ENCODE measurements at places on chromosomes 4 and X. TPM values are rescaled to one million over a fixed set of nuclear protein-coding genes. Genes with fewer than 3 reads are reported as not detected.
A peak's percentile ranks its signal among the peaks of the same experiment; 100 is the strongest.

DNA sequence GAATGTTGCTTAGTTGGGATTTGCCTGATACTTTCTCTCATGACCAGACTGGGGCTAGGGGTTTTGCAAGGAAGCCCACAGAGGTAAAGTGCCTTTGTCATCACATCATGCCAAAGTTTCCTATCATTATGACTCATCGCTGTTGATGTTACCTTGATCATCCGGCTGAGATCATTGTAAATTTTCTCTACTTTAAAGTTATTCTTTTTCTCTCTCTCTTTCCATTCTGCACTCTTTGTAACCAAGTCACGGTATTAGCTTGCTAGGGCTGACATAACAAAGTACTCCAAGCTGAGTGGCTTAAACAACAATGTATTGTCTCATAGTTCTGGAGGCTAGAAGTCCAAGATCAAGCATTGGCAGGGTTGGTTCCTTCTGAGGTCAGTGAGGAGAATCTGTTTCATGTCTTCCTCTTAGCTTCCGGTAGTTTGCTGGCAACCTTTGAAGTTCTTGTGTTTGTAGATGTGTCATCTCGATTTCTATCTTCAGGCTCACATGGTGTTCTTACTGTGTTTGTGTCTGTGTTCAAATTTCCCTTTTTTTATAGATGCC, 113.0 kb downstream of the DTHD1 start:
- no peak for DNase-seq
- no peak overlapping the region for H3K27ac ChIP-seq
- no peak overlapping the region for H3K4me3 ChIP-seq
- H3K36me3 ChIP-seq, result no peaks in the 10 kb centered on the region

- no peaks in the 10 kb centered on the region for H3K36me3 ChIP-seq
- no peak for DNase-seq
- H3K4me3 ChIP-seq, result no peak overlapping the region
- H3K27me3 ChIP-seq, result no peaks in the 10 kb centered on the region
- H3K4me1 ChIP-seq, result no peaks in the 10 kb centered on the region
- no peak overlapping the region for H3K27ac ChIP-seq
Measured at GRCh38 chrX:109840585-109840984, 107.5 kb upstream of the ACSL4 start.

DNA sequence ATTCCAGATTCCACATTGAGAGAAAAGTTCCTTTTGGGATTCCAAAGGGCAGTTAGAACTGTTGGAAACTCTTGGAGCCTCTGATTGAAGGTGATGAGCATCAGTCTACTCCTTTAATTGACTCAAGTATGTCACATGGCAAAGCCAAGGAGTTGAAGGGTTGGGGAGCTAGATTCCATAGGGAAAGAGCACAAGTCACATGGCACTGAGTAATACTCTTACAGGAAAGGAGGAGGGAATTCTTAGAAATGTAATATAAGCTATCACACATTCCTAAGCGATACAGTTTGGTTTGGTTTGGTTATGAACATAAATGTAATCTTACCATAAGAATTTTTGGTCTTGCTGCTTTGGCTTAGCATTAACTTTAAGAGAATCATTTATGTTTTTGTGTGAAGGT, 15.7 kb downstream of the SPCS3 start:
- no peak overlapping the region for H3K27ac ChIP-seq
- H3K4me1 ChIP-seq, result 0 out of 2 replicates have a peak, but pooled peaks cover 3% of the 10 kb centered on the region
- no peak overlapping the region for H3K4me3 ChIP-seq
- H3K27me3 ChIP-seq, result no peaks in the 10 kb centered on the region
- H3K36me3 ChIP-seq, result no peaks in the 10 kb centered on the region

- H3K27ac ChIP-seq, result no peak overlapping the region
- no peaks in the 10 kb centered on the region for H3K4me1 ChIP-seq
- no peaks in the 10 kb centered on the region for H3K27me3 ChIP-seq
- H3K36me3 ChIP-seq, result no peaks in the 10 kb centered on the region
- H3K4me3 ChIP-seq, result no peak overlapping the region
Measured at GRCh38 chrX:123876844-123877243, 17.0 kb downstream of the XIAP start.

DNA sequence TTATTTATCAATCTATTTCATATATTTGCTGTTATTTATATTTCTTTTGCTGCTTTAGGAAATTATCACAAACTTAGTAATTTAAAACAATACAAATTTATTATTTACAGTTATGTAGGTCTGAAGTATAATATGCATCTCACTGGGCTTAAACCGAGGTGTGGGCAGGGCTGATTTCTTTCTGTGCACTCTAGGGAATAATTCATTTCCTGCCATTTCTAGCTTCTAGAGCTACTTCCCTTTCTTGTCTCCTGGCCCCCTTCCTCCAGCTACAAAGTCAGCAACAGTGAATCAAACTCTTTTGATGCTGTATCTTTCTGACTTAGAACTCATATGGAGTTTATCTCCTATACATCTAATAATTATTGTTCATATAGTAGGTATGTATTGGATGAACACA, 303.5 kb upstream of the ARSJ start:
- H3K4me3 ChIP-seq, result no peak overlapping the region
- no peak overlapping the region for H3K27ac ChIP-seq
- no peaks in the 10 kb centered on the region for H3K36me3 ChIP-seq

DNA sequence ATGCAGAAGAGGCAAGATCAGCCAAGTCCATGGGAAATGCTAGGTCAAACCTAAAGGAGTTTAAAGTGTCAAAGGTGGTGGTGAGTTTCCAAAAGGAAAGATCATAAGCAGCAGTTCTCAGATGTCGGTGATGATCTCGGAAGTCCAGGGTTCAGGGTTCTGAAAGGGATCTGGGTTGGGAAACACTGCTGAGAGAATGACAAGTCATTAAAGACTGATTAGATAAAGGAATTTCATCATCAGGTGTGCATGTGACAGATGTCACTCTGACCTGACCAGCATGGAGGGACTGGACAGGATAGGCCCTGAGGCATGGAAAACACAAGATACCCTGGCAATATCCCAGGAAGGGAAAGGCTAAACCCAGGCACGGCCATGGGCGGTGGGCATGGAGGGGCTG, 195.7 kb upstream of the TBL1X start:
- no peaks in the 10 kb centered on the region for H3K36me3 ChIP-seq
- no peaks in the 10 kb centered on the region for H3K4me1 ChIP-seq
- H3K4me3 ChIP-seq, result no peak overlapping the region
- DNase-seq, result no peak

- H3K4me1 ChIP-seq, result peaks cover 1% of the 10 kb centered on the region
- no peak for DNase-seq
- H3K4me3 ChIP-seq, result no peak overlapping the region
- no peaks in the 10 kb centered on the region for H3K27me3 ChIP-seq
Measured at GRCh38 chr4:15253349-15253748, 174.5 kb upstream of the C1QTNF7 start.

DNA sequence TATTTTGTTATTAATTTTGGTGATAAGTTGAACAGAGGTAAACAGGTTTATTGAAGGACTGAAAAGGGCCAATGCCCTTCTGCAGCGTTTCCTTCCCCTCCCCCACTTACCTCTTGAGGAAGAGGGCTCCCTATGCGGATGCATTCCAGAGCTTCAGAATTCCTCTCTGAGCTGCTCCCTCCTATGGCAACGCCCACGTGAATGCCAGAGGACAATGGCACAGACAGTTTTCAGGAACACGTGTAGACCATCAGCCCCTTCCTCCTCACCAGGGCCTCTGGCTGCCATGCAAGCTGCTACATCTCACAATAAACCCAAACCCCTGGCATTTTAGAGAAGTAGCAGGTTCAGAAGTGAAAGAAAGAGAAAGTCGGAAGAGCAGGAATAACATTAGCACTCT, 127.9 kb downstream of the CHRDL1 start:
- H3K36me3 ChIP-seq, result no peaks in the 10 kb centered on the region
- H3K27me3 ChIP-seq, result no peaks in the 10 kb centered on the region
- peak overlapping the region; percentile 67 for H3K27ac ChIP-seq
- H3K4me3 ChIP-seq, result no peak overlapping the region
- H3K4me1 ChIP-seq, result no peaks in the 10 kb centered on the region
- peak; percentile 53 for DNase-seq

- H3K4me1 ChIP-seq, result no peaks in the 10 kb centered on the region
- no peaks in the 10 kb centered on the region for H3K36me3 ChIP-seq
- H3K4me3 ChIP-seq, result no peak overlapping the region
- no peaks in the 10 kb centered on the region for H3K27me3 ChIP-seq
Measured at GRCh38 chr4:158750379-158750778, 18.4 kb upstream of the FNIP2 start.

DNA sequence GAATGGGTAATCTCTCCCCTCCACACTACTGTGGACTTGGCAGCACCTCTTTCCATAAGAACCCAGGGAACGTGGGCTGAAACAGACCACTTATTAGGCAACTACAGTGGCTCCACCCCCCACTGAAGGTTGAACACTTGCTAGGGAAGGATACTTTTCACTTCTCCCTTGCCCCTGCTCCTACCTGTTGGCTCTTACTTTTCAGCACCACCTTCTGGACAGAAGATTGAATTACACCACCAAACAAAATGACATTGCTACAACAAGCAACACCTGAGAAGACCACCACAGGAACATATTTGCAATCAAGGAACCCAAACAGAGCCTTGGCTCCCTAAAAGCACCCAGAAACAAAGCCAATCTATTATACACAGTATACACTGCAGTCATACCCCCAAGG, 132.1 kb upstream of the CXCL13 start:
- no peak overlapping the region for H3K27ac ChIP-seq
- H3K36me3 ChIP-seq, result no peaks in the 10 kb centered on the region
- no peak overlapping the region for H3K4me3 ChIP-seq

DNA sequence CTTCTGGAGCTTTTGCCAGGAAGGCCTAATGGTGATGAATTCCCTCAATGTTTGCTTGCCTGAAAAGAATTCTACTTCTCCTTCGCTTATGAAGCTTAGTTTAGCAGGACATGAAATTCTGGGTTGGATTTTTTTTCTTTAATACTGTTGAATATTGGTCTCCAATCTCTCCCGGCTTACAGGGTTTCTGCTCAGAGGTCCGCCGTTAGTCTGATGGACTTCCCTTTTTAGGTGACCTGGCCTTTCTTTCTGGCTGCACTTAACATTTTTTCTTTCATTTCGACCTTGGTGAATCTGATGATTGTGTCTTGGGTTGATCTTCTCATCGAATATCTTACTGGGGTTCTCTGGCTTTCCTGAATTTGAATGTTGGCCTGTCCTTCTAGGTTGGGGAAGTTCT, 17.2 kb upstream of the TMPRSS11A start:
- DNase-seq, result no peak
- no peak overlapping the region for H3K27ac ChIP-seq
- H3K36me3 ChIP-seq, result no peaks in the 10 kb centered on the region
- H3K4me1 ChIP-seq, result no peaks in the 10 kb centered on the region
- H3K4me3 ChIP-seq, result no peak overlapping the region

DNA sequence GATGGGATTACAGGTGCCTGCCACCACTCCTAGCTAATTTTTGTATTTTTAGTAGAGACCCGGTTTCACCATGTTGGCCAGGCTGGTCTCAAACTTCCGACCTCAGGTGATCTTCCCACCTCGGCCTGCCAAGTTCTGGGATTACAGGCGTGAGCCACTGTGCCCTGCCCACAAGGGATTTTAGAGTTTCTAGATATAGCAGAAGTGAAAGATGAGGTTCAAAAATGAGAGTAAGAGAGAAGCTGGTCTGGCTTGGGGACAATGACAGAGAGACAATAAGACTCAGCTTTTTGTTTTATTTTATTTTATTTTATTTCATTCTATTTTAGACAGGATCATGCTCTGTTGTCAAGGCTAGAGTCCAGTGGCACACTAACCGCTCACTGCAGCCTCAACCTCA, 30.6 kb downstream of the TRIM61 start:
- no peaks in the 10 kb centered on the region for H3K4me1 ChIP-seq
- H3K36me3 ChIP-seq, result no peaks in the 10 kb centered on the region
- no peak for DNase-seq
- no peak overlapping the region for H3K4me3 ChIP-seq
- no peak overlapping the region for H3K27ac ChIP-seq
- H3K27me3 ChIP-seq, result no peaks in the 10 kb centered on the region

AKAP14 gene
- 1.3 TPM for total RNA-seq

CCDC110 gene
- total RNA-seq, result 2.5 TPM

CSAG1 gene
- total RNA-seq, result not detected

CXCL5 gene
- total RNA-seq, result 11.4 TPM

ZFYVE28 gene
- 3.9 TPM for total RNA-seq

ARMCX1 gene
- total RNA-seq, result 29.1 TPM

Measured in H1 (cell line).